Lung microvascular endothelial cell (primary cell): ENCODE measurements at places on chromosomes 1 and 21. TPM values are rescaled to one million over a fixed set of nuclear protein-coding genes. Genes with fewer than 3 reads are reported as not detected.
A peak's percentile ranks its signal among the peaks of the same experiment; 100 is the strongest.

GRCh38 chr21:45899317-45900033 is 82.1 kb upstream of the COL6A1 start:
- no peak for DNase-seq

Gene RIPPLY3
- not detected in 2 replicates for total RNA-seq

Gene KCNA2
- total RNA-seq: not detected in 2 replicates

Gene ARHGAP29
- total RNA-seq: 144 and 201 TPM in 2 replicates

- no peak for DNase-seq
Observed at GRCh38 chr1:224505454-224506093, 71.0 kb upstream of the WDR26 start.

GRCh38 chr21:34942911-34943310 is 106.2 kb downstream of the RUNX1 start:
- DNase-seq: no peak

GRCh38 chr1:59316497-59317128 is 19.7 kb downstream of the FGGY start:
- DNase-seq: peak; percentile 50

DNA sequence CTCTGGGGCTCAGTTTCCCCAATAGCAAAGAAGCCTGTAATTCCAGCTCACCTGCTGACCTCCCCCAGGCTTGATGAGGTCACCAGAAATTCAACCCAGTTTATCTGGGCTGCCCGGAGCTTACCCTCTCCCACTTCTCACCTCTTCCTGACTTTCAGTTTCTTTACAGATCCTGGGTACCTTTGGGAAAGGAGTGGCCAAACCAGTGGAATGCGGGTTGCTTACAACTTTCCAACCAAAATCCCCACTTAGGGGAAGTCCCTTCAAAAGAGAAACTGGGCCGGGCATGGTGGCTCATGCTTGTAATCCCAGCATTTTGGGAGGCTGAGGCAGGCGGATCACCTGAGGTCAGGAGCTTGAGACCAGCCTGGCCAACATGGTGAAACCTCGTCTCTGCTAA is 5.9 kb upstream of the MARCKSL1 start:
- DNase-seq: no peak

DNA sequence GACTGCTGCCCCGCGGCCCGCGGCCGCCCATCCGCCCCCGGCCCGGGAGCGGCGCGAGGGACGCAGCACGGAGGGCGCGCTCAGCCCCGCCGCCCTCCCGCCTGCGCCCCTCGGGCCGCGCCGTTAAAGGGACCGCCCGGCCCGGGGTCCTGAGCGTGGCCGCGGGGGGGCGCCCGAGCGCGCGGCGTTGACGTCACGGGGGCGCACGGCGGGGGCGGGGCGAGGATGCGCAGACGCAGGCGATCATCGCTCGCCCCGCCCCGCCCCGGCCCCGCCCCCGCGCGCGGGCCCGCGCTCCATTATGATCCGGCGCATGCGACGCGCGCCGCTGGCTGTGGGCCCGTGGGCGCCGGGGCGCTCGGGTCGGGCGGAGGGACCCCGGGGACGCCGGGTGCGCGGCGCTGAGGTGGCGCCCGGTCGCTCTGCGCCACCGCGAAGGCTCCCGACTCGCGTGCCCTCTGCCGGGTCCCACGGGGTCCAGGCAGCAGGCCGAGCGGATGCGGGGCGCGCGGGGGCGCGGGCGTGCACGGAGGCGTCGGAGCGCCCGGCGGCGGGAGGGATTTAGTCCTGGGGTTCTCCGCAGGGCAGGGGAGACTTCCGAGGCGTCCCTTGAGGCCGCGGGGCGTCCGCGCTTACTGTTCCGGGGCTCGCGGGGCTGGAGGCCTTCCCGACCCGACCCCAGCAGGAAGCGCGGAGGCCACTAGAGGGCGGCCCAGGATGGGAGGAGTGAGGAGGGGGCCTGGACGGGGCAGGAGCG is at the start of gene DVL1:
DVL1 (minus strand) TSS at position 163 of the 757 bp plus-strand sequence. CDS start 353 bp downstream, outside the sequence.
- DNase-seq: peak; percentile 58

Gene PRR9
- total RNA-seq: not detected in 2 replicates

GRCh38 chr1:35032384-35032739 is 617 bp upstream of the ZMYM6 start:
- no peak for DNase-seq

- DNase-seq: no peak
Observed at GRCh38 chr21:25115021-25115420, 492.3 kb downstream of the MRPL39 start.

GRCh38 chr1:108830119-108831008 is 26.5 kb downstream of the AKNAD1 start:
- peak; percentile 99 for DNase-seq

Gene DAB1
- total RNA-seq: not detected in 2 replicates

DNA sequence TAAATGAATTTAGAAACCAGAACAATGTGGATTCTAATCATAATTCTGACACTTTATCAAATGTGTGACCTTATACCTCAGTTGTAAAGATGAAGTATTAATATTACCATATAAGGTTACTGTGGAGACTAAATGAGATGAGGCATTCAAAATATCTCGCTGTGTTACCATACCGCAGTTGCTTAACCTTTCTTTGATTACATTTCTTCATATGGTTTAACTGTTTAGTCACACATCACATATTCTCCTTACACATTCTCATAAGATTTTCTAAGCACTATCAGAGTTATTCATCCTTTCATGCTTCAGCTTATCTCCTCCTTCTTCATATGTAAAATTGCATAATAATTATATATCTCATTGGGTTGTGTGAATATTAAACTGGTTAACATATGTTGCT is 88.9 kb downstream of the LRRC53 start:
- DNase-seq: no peak

- no peak for DNase-seq
Observed at GRCh38 chr1:221166559-221167318, 287.5 kb downstream of the HLX start.

Gene SLC25A24
- 28.1 and 38.9 TPM in 2 replicates for total RNA-seq

DNA sequence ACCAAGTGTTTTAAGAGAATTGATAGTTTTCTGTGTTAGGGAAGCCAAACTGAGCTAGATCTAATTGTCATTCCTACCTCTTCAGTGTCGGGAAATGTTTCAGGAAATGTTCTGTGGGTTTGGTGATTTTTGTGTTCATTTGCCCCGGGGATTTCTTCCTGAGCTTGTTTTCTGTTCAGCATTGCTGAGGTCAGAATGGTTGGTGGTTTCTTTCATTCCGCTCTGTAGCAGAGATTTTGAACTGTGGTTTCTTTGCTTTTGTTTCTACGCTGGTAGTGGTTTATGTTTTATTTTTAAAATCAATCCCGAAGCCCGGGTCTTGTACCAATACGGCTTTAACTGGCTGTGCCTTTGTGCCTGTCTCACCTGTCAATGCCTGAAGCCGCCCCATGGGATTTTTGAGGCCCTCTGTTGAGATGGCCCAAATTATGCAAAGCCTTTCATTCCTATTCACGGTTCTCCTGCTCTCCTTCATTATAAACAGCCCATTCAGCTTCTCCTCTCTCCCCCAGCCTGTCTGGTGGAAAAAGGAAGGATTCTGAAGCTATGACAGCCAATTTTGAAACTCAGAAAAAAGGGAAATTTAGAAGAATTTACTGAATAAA is 417.2 kb upstream of the KAZN start:
- no peak for DNase-seq

Gene AMPD1
- total RNA-seq: not detected in 2 replicates

Gene MAB21L3
- total RNA-seq: not detected in 2 replicates

DNA sequence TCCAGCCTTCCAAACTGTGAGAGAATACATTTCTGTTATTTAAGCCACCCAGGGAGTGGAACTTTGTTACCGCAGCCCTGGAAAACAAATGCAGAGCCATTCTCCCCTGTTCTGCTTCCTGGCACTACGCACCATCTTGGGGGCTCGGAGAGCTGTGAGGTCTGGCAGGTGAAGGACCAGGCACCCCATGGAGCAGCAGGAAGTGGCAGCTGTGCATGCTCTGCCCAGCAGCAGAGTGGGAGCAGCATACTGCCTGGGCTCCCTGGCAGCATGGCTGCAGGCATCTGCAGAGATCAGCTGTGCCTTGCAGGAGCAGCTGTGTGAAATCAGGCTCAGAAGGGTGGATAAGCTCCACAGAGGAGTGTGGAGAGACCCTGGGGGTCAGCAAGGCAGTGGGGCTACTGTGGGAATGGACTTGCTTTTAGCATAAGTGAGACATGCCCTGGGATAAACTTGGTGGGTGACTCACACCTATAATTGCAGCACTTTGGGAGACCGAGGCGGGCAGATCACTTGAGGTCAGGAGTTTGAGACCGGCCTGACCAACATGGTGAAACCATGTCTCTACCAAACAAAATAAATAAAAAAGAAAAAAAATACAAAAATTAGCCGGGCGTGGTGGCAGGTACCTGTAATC is 17.7 kb upstream of the ZSCAN20 start:
- no peak for DNase-seq
